ENCODE measurements at places on chromosomes 3 and 15.

- DNase-seq: no peak
These were observed 2.5 kb upstream of the TBC1D21 start for GRCh38 chr15:73870700-73871408.

GRCh38 chr3:21174461-21174860 lies 576.5 kb downstream of the ZNF385D start:
- DNase-seq: no peak

DNA sequence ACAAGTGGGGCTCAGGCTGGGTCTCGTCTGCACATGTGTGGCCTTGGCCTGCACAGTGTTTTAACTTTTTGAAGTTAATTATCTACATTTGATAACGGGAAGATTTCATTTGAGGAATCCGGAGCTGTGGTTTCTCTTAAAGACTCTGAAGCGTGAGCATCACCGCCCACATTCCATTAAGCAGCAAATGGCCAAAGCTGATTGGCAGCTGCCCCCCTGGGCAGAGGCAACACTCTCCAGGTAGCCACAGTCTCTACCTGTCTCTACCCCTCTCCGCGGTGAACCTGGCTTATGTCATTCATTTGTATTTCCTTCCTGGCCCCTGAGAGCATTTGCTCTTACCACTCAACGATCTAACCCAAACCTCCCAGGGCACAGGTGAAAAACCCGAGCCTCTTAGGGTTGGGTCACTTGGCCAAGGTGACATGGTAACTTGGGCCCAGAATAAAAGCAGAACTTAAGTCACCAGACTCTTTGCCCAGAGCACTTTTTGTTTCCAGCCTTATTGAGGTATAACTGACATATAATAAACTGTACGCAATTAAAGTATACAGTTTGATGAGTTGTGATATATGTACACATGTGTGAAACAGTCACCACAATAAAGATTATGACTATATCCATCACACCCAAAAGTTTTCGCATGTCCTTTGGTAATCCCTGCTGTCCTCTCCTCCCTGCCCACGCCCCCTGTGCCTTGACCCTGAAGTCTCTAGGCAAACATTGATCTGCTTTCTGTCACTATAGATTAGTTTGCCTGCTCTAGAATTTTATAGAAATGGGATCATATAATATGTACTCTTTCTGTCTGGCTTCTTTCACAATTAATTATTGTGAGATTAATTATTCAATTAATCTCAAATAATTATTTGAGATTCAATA lies 245.7 kb upstream of the HES1 start:
- DNase-seq: no peak

GRCh38 chr15:25954398-25954797 lies 91.3 kb upstream of the ATP10A start:
- no peak for DNase-seq

GRCh38 chr3:56459104-56459496 lies 9.2 kb downstream of the ERC2 start:
- no peak for DNase-seq

DNA sequence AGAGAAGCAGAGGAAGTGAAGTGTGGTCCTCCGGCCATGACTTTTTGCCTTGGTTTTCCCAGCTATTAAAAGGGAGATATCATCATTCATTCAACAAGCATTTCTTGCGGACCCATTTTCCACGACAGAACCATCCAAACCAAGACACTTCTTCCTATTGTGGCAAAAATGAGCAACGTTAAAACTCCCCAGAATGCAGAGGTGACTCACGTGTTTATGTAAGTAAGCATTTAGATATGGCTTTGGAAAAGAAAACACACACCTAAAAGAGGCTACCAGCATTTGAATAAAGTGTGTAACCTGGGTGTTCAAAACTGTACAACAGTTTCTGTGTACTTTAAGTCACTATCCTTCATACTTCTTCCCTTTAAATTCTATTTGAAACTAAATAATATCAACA lies 181.3 kb downstream of the RORA start:
- no peak for DNase-seq

GRCh38 chr3:159919873-159920272 lies 68.8 kb upstream of the IL12A start:
- DNase-seq: no peak

- no peak for DNase-seq
These were observed 21.8 kb downstream of the ATP2C1 start for GRCh38 chr3:130915567-130916292.

GRCh38 chr3:189927975-189928895 lies 192.5 kb downstream of the P3H2 start:
- DNase-seq: no peak

- DNase-seq: no peak
These were observed 173.0 kb upstream of the TLE3 start for GRCh38 chr15:70270752-70271111.

DNA sequence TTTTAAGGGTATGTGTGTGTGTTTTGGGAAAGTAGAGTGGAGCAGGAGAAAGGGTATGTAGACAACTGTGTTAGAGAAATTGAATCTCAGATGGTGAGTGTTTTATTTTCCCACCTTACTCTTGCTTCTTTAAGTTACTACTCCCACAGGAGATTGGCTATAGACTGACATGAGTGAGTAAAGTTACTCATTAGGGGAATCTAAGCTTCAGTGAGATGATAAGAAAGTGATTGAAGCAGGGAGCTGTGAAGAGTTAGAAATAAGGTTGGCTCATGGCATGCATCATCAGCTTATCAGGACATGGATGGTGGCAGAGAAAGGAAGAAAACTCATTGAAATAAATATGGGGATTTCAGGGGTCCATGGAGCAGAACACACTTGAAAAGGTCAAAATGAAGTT lies 88.9 kb downstream of the MBNL1 start:
- DNase-seq: no peak

DNA sequence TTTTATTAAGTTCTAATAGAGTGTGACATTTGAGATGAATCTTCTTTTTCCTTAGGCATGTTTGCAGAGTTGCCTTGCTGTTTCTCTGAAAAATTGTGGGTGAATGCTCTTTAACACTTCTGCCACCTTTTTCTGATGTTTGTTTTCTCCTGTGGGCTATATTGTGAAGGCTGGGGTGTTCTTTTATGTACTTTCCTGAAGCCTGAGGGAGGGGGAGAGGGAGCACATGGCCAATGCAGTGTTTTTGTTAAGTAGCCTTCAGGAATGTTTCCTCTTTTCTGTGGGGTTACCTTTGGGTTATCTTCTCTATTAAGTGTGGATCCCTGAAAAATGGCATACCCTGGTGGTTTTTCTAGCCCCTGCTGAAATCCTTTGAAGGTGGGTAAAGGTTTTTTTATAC lies 50.2 kb downstream of the CMC1 start:
- DNase-seq: no peak

- DNase-seq: peak; percentile 12
These were observed 403.4 kb upstream of the SUCLG2 start for GRCh38 chr3:68057637-68058320.

- no peak for DNase-seq
These were observed 1.4 kb upstream of the TRIM69 start for GRCh38 chr15:44734839-44735481.

- DNase-seq: no peak
These were observed 1.6 kb upstream of the ARL8B start for GRCh38 chr3:5120446-5120845.

DNA sequence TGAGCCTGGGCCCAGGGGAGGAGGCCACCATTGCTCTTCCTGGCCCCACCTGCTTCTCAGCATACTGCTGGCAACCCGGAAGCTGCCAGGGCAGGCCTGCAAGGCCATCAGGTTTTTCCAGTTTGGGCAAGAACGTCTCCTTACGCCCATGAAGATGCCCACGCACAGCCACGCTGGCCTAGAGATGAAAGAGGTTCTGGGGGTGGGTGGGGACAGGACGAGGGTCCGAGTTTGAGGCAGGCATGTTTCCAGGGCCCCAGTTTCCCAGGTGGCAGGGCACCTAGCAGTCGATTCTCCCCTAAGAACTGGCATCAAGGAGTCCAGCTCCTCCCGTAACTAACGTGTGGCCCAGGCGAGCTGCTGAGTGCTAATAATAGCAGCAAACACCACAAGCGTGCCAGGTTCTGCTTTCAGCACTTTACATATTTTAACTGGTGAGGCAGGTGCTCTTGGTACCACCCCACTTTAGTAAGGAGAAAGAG lies 45.8 kb downstream of the ZNF710 start:
- no peak for DNase-seq

GRCh38 chr3:159252274-159252673 lies 450.4 kb downstream of the MFSD1 start:
- DNase-seq: no peak

GRCh38 chr15:44490622-44491021 lies 46.3 kb upstream of the EIF3J start:
- no peak for DNase-seq

- DNase-seq: no peak
These were observed 22.2 kb downstream of the MESD start for GRCh38 chr15:80967451-80967850.

DNA sequence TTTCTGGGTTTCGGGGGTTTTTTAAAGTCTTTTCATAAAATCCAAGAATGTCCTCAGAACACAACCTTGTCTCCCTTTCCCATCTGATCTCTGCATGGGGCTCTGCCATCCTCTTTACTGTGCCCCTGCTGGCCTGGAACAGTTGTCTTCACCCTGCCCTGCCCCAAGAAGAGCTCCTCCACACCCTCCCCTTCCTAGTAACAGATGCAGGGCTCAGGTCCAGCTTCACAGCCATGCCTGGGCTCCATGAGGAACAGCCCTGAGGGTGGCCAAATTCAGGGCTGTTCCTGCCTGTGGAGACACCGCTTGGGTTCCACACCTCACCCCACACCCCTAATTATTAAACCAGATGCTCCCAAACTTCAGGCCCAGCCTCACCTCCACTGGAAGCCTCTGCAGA lies 12.9 kb upstream of the ULK3 start:
- DNase-seq: no peak
